ENCODE measurements at places on chromosomes 2 and 18. TPM values are rescaled to one million over a fixed set of nuclear protein-coding genes. Genes with fewer than 3 reads are reported as not detected.

DNA sequence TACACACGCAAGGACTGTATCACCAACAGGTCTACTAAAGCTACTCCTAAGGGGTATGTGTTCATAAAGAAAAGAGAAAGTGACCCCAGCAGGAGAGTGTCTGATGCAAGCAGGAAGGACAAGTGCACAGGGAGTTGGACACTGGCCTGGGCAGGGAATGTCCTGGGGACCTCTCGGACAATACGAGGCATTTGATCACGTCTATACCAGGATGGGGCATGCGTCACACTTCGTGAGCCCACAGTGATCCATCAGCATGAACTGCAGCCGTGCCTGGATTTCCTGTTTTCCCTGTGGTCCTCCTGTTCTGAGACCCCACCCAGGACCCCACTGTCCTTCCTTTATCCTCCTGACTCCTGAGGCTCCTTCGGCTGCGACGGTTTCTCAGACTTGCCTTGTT is 113.9 kb downstream of the HDAC4 start:
- peak overlapping the region; percentile 79 for H3K4me3 ChIP-seq
- H3K36me3 ChIP-seq = peaks cover 3% of the 10 kb centered on the region
- peaks cover 20% of the 10 kb centered on the region for H3K27me3 ChIP-seq
- peak overlapping the region; percentile 54 for H3K27ac ChIP-seq

The EPAS1 gene
- 219 TPM for total RNA-seq

- no peak overlapping the region for H3K27ac ChIP-seq
- no peaks in the 10 kb centered on the region for H3K4me1 ChIP-seq
- H3K27me3 ChIP-seq = peaks cover under 1% of the 10 kb centered on the region
- H3K36me3 ChIP-seq = no peaks in the 10 kb centered on the region
- H3K4me3 ChIP-seq = no peak overlapping the region
Observed at GRCh38 chr18:57898506-57899124, 95.5 kb upstream of the ATP8B1 start.

DNA sequence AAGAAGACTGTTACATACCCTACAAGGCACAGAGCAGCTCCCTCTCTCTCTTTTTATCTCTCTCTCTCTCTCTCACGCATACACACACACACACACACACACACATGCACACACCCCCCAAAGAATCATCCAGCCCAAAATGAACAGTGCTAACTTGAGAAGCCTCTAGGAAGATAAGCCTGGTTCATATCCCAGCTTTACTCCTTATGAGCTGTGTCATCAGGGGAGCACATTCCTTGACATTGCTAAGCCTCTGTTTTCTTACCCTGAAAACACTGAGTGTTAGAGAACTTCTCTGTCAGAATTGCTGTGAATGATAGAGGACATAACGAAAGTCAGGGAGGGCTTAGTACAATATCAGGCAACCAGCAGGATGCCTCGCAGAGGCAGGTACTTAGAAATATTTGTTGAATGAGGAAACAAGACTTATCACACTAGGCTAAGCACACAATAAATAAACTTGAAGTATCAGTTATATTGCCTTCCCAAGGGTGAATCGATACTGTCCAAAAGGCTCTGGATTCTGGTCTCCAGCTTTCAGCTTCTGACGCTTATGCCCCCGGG is 725.6 kb upstream of the ID2 start:
- H3K36me3 ChIP-seq = no peaks in the 10 kb centered on the region
- H3K4me1 ChIP-seq = no peaks in the 10 kb centered on the region
- DNase-seq = no peak
- peaks cover 5% of the 10 kb centered on the region for H3K27me3 ChIP-seq
- no peak overlapping the region for H3K4me3 ChIP-seq
- H3K27ac ChIP-seq = no peak overlapping the region

The PPM1G gene
- total RNA-seq = 122 TPM

The PSMA8 gene
- total RNA-seq = 1.9 TPM

The RAB6C gene
- 0.14 TPM for total RNA-seq
